ENCODE measurements at places on chromosomes 4 and X.

GRCh38 chr4:111761531-111761930 is 383.7 kb upstream of the FAM241A start:
- DNase-seq: no peak

DNA sequence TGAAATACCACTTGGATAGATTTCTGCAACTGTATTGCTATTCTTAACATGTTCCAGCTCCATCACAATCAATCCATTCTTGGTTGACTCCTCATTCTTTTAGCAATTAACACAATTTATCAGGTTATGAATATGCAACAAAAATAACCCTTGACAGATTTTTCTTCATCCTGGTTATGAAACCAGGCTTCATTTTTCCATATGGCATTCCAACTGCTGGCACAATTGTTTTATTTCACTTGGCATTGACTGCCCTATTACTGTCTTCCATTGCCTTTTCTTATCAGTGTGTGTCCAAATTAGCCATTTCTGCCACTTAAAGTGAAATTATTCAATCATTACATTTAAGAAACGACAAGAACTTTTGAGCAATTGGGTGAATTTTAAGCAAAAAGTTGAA is 388.8 kb upstream of the EPHA5 start:
- DNase-seq: no peak

DNA sequence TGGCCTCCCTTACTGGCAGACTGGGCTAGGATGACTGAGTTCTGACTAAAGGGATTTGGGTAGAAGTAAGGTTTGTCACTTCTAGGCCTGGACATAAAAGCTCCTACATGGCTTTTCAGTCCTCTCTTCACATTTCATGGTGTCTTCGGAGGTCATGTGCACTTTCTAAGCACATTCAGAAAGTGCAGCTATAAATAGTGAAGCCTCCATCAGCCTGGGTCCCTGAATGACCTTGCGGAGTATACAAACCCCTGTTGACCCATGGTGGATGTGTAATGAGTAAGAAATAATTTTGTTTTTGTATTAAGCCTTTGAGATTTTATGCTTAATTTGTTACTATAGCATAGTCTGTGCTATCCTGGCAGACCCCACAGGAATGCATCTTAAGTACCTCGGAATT is 154.0 kb downstream of the STOX2 start:
- DNase-seq: no peak

- no peak for DNase-seq
These were observed 129.6 kb upstream of the RASGEF1B start for GRCh38 chr4:81601358-81601694.

- DNase-seq: no peak
These were observed 147.7 kb downstream of the SHROOM3 start for GRCh38 chr4:76582817-76583087.

DNA sequence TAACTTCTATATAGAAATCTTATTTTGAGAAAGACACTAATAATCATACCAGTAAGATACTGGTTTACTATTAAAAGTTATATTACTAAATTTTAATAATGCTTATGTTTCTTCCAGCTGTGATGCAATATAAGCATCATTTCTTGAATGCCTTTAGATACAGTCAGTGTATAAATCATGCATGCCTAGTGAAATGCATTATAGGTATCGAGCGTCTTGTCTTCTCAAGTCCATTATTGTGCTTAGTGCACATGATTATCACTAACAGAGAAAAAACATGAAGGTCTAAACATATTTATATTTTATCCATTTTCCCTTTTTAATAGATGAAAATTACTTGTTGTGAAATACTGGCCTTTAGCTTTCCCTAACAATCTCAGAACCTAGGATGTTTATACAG is 1021.5 kb upstream of the AGA start:
- DNase-seq: no peak

DNA sequence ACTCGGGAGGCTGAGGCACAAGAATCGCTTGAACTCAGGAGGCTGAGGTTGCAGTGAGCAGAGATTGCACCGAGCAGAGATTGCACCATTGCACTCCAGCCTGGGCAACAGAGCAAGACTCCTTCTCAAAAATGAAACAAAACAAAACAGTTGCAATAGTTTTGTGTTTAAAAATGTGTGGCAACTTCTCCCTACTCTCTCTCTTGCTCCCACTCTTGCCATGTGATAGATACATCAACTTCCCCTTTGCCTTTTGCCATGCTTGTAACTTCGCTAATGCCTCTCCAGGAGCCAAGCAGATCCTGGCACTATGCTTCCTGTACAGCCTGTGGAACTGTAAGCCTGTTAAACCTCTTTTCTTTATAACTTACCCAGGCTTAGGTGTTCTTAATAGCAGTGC is 52.5 kb upstream of the INTU start:
- no peak for DNase-seq

DNA sequence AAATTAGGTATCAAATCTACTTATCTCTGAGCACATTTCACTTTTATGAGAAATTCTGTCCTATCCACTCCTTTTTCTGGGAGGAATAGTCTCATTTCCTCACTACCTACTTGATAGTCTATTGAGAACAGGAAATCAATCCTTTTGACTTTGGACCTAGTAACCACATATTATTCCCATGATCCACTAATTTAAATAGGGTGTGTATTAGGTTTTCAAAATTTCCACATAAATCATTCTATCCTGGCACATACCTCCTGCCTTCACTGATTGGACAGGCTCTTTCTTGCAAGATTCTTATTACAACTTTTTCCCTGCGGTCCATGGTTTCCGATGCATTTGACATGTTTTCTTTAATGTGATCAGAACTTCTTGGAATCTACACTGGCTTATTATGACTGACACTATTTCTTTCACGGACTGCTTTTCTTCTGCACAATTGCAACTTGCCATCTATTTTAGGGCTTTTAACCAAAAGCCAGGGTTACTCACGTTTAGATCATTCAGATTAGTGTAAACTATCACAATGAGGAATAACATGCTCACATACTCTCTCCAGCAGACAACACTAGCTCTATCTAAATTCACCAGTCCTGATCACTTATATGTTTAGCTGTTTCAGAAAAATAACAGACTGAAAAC is 419.9 kb upstream of the SLIT2 start:
- no peak for DNase-seq

DNA sequence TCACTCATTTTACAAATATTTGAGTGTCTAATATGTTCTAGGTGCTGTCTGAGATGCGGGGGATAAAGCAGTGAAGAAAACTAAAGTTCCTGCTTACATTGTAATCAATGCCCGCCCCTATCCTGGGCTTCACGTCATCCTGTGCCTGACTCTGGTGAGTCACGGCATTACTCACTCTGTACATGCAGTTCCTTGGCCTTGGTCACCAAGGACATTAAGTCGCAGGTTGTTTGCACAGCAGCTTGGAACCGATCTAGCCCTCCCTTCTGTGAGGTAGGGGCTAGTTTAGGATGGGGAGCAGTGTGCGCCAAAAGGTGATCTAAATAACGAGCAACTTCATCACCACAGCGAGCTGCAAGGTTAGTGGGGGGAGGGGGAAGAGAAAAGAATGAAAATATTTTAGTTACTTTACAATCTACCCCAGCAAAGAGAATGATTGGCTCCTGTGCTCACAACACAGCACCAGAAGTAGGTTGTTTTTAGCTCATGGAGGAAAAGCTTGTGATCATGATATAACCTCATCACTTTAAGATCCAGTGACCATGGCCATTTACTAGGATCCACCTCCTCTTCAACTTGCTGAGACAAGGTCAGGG is 48.0 kb upstream of the HDAC8 start:
- peak; percentile 19 for DNase-seq

DNA sequence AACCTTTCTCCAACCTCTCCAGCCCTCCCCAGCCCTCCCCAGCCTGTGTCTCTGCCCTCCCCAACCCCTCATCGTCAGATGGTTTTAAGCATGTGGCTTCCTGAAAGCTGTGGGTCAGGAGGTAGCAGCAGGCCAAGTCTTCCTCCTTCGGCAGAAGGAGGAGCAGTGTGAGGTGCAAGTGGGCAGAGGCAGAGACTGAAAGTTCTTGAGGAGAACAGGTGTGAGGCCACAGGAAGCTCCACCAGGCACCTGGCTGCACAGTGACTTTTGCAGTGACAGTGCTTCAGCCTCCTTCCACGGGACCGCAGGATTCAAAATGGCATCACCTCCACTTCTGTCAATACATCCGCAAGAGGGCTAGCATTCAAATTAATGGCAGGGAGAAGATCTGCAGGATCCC is 203.9 kb upstream of the LEF1 start:
- no peak for DNase-seq

DNA sequence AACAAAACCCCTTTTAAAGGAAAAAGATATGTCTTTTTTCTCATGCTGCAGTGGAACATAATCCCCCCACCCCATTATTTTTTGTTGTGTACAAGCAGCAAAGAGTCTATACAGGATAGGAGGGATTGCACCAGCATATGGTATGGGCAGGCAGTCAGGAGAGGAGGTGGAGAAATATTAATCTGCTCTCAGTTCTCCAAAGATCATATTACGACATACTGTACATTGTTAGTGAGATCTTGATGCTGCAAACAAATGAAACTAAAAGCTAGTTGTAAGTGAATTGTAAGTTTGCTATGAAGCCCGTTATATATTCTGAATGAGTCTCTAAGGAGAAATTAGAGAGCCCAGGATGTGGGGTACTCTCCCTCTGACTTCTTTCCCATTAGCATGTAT is 75.3 kb downstream of the RAPGEF2 start:
- DNase-seq: no peak
